ENCODE measurements at places on chromosomes 1 and 21.

DNA sequence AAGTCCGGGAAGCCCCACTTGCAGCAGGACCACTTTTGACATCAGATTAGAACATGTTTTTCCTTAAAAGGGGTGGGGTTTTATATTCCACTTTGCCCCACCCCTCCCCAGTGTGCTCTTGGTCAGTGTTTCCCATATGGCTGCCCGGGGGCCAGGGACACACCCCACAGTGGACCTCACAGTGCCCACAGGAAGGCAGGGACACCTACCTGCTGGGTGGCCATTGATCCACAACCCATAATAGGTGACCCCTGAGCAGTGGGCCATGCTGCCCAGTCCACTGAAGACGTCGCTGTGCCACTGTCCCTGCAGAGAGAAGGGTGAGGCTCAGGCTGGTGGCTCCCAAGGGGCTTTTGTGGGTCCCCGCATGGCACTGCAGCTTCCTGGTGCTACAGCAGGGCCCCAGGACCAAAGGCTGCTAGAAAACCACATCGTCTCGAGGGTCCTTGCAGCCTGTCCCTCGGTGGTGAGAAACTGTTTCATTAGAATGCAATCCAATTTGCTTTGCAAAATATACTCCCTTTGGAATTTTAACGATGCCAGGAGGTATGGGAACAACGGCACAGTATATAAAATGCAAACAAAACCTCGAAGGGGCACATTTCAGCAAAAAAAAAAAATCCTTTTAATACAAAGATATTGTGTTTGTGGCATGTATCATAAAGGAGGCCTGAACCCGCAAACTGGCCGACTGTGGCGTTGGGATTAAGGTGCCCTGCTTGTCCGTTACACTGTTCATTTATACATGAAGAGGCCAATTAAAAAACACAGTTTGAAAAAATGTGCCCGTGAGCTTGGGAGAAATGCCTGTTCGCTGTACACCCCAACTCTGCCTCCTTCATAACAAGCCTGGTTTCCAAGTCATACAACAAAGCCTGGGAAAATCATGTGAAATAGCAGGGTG is 16.9 kb downstream of the MORN1 start:
- no peak for DNase-seq

DNA sequence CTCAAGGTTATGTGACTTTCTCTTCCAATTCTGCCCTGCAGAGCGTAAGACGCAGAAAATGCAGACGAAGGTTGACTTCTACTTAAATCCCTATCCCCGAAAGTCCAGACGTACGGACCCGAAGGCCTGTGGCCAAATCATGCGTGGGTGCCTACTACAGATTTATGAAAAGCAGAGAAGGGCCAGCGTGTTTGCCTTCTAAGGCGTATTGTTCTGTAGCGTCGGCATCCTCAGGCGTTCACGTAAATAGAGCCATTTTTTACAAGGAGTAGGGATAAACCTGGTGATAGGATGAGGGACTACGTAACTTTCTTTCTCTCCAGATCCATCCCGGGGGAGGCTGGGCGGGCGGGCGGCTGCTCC is 222 bp upstream of the GIPC2 start:
- no peak for DNase-seq

GRCh38 chr1:62317021-62317768 is 2.0 kb downstream of the KANK4 start:
- no peak for DNase-seq

GRCh38 chr1:55179177-55179835 is 35.9 kb downstream of the USP24 start:
- no peak for DNase-seq

DNA sequence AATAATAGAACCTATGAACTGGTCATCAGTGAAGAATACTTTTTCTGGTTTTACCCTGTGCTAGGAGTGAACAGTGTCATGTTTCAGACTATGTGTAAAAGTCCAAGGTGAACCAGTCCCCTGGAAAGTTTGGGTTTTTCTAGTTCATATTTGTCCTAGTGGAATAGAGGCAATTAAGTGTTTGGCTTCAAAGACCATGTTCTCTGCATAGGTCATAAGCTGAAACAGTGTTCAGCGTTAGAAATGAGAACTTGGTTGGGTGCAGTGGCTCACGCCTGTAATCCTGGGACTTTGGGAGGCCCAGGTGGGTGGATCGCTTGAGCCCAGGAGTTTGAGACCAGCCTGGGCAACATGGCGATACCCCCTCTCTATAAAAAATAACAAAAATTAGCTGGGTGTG is 77.5 kb downstream of the UCK2 start:
- no peak for DNase-seq

- no peak for DNase-seq
These were observed 590 bp downstream of the TMOD4 start for GRCh38 chr1:151175041-151175741.

GRCh38 chr1:66166753-66167152 is 367.2 kb upstream of the SGIP1 start:
- no peak for DNase-seq

GRCh38 chr1:41175546-41175945 is 66.6 kb downstream of the SCMH1 start:
- DNase-seq, result no peak

- DNase-seq, result no peak
These were observed 71.3 kb downstream of the GABPA start for GRCh38 chr21:25806060-25806459.

Data from 8988T (cell line).